T47D (cell line): ENCODE measurements at places on chromosomes 11 and 22.

GRCh38 chr11:60242740-60243239 is at the start of gene MS4A4E:
Gene MS4A4E (minus strand): TSS chr11:60243137. CDS start chr11:60230055, 13,082 bp downstream.
- no peak for DNase-seq

GRCh38 chr11:13320688-13321087 is 43.1 kb downstream of the BMAL1 start:
- DNase-seq, result no peak

DNA sequence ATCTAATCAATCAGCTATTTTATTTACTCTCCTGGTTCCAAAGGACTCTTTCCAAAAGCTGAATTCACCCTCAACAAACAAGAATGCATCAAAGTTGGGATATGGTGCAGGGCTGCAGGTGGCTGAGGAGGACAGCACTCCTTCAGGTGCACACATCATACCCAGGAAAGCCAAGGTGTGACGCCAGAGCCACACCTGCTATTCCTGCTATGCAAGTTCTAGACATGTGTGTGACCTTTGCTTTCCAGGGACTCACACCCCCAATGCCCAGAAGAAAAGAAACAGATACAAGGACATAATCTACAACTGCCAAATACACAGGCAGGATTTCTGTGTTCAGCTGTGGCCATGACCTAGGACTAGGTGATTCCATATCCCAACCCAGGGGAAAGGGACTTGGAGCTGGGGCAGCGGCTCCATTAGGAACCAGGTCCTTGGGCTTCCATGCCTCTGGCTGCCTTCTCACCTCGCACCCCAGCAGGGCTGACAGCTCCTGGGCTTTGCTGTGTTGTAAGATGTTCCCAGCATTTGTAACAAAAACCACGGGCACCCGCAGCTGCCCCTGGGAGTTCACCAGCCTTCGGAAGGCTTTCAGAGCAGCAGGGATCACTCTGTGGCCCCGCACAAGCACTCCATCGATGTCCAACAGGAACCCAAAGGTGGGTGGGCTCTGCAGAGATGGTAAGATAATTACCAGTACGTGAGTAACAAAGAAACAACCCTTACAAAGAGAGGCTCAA is 9.8 kb downstream of the HDHD5 start:
- DNase-seq, result peak; percentile 66

DNA sequence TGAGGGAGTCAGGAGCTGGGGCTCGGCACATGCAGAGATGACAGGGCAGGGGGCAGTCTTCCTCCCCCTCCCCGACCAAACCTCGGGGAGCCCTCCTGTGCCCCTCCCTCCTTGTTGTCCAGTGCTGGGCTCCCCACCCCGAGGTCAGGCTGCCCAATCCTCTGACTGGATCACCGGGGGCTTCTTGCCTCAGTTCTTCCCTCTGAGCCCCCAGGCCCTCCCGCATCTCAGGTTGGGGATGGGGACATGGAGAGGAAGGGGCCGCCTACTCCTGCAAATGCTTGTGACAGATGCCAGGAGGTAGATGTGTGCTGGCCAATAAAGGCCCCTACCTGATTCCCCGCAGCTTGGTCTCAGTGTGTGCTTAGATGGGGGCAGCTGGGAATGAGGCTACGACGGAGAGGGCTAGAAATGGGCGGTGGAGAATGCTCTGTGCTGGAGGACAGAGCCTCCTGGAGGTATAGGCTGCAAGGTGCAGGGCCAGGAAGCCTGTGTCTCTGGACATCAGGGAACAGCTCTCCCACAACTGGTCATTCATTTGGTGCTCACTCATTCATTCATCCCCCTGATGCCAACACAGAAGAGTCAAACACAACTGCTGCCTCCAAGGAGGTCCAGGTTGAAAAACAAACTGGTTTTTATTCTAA is 8.4 kb downstream of the RHBDD3 start:
- DNase-seq, result no peak

DNA sequence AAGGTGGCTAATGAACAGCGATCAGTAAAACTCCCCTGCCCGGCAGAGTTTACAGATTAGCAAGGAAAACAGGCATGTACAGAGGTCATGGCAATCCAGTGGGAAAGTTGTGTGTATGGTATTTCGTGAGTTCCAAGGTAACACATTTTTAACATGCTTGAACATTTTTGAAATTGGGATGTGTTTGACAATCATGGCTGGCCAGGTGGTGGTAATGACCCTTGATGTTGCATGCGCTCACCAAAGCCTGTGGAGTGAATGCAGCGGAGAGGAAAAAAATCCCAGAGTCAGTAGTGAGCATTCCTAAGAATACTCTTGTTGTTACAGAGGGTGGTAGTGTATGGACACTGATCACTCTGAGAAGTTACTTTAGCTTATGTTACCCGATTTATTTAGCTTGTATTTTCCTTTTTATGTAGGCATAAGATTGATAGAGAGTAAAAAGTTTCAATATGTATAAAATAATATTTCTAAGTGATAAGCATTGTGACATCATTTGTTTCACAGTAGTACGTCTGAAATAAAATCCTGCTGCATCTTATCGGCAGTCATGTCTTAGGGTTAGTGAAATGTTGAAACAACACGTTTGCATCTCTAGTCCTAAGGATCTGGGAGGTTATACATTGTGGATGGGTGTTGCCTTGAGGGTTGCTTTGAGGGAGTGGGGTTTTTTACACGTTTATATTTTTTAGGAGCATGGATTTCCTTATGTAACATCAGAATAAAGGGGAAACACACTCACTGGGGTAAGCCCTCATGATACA is 8.7 kb downstream of the TEAD1 start:
- DNase-seq, result no peak

- DNase-seq, result no peak
These were observed 23.2 kb downstream of the TNRC6B start for GRCh38 chr22:40200795-40201530.

DNA sequence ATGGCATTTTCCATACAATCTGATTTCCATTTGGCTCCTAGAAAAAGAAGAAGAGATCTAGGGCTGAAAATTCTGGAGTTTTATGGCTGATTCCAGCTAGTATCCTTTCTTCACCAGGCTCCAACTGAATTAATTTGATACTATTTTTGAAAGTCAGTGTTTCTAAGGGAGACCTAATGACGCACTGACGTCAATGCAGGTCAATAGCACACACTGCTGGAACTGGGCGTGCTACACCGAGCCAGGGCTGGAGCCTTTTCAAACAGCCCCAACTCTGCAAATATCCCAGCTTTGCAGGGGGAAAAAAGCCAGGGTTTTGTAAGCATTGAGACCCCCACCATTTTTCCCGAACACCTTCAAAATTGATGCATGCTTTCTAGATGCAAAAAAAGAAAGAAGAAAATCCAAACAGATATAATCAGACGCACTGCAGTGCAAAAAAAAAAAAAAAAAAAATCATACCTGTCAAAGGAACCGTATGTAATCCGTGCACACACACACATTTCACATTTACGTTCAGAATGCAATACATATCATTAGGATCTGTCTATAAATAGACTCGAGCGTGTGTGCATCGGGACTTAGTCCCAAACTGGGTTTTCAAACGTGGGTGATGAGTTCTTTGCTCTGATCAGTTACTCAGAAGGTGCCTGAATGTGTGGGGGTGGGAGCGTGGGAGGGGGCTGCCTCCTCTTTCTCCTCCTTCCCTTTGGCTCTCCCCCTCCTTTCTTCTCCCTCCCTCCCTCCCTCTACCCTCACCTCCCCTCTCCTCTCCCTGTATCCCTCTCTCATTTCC is 124.5 kb upstream of the HSD17B12 start:
- DNase-seq, result no peak
